ENCODE measurements at places on chromosomes 11 and 22. TPM values are rescaled to one million over a fixed set of nuclear protein-coding genes. Genes with fewer than 3 reads are reported as not detected.
A peak's percentile ranks its signal among the peaks of the same experiment; 100 is the strongest.

SCUBE1 gene
- not detected for total RNA-seq

- H3K36me3 ChIP-seq, result no peaks in the 10 kb centered on the region
- no peaks in the 10 kb centered on the region for H3K4me1 ChIP-seq
- no peak overlapping the region for H3K4me3 ChIP-seq
- H3K27me3 ChIP-seq, result no peaks in the 10 kb centered on the region
- DNase-seq, result no peak
- H3K27ac ChIP-seq, result no peak overlapping the region
Observed at GRCh38 chr11:83293457-83293774, 7.2 kb upstream of the CCDC90B start.

TSGA10IP gene
- total RNA-seq, result not detected

- H3K4me3 ChIP-seq, result no peak overlapping the region
- no peak for DNase-seq
- no peak overlapping the region for H3K27ac ChIP-seq
- no peaks in the 10 kb centered on the region for H3K27me3 ChIP-seq
- H3K4me1 ChIP-seq, result no peaks in the 10 kb centered on the region
- H3K36me3 ChIP-seq, result no peaks in the 10 kb centered on the region
Observed at GRCh38 chr22:32336121-32336603, 21.5 kb upstream of the RFPL3 start.

- peaks cover 11% of the 10 kb centered on the region for H3K4me1 ChIP-seq
- no peaks in the 10 kb centered on the region for H3K36me3 ChIP-seq
- peak within 1 kb of the TSS; percentile 72 for H3K4me3 ChIP-seq
- H3K27ac ChIP-seq, result no peak within 1 kb of the TSS
- H3K27me3 ChIP-seq, result no peaks in the 10 kb centered on the region
Observed at GRCh38 chr11:110296226-110297075, at the start of gene RDX. Gene RDX (minus strand): TSS chr11:110296614. CDS start chr11:110279692, 16,922 bp downstream.

GRCh38 chr11:130023204-130023603 is 20.6 kb upstream of the PRDM10 start:
- peak; percentile 51 for DNase-seq
- H3K27me3 ChIP-seq, result no peaks in the 10 kb centered on the region
- no peaks in the 10 kb centered on the region for H3K36me3 ChIP-seq
- no peak overlapping the region for H3K4me3 ChIP-seq
- peaks cover 9% of the 10 kb centered on the region for H3K4me1 ChIP-seq

DNA sequence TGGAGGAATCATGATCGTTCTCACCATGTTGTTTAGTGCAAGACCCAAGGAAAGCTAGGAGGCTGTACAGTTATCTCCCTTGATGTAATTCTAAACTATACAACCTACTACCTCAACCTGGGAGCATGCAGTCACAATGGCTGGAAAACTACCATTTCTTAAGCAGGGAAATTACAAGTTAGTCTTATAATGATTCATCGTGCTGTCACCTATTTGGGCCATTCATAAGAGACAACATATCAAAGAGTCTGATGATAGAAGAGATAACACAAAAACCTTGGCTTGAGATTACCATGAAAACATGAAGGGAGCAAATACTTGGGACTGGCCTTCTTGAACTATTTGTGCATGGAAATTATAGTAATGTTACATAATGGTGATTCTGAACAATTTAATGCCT is 30.5 kb upstream of the BLID start:
- no peak overlapping the region for H3K27ac ChIP-seq
- no peaks in the 10 kb centered on the region for H3K27me3 ChIP-seq
- H3K4me3 ChIP-seq, result no peak overlapping the region

DNA sequence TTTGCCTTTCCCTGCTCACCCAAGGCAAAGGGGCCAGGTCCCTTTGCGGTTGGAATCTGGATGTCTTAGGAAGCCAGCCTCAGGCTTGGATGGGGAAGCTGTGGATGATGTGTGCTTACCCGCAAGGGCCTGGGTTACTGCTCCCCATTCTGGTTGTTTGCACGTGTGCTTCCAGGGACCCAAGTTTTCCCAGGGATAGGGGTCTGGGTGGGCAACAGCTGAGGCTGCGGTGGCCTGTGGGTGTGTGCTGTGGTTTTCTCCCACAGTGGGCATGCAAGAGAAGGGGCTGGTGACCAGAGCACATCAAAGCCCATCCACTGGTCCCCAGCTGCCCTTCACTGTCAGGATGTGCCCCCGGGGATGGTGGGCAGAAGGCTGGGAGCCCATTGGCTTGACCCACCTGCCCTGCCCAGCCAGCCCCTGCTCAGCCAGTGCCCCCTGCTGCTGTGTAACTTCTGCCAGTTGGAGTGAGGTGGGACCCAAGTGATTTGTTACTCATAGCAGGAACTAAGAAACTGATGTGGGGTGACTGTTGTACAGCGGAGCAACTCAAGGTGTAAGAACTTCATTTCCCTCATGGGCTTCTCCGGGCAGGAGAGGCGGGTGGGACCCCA is 3.3 kb downstream of the CAPN5 start:
- no peaks in the 10 kb centered on the region for H3K36me3 ChIP-seq
- no peak overlapping the region for H3K4me3 ChIP-seq

DNA sequence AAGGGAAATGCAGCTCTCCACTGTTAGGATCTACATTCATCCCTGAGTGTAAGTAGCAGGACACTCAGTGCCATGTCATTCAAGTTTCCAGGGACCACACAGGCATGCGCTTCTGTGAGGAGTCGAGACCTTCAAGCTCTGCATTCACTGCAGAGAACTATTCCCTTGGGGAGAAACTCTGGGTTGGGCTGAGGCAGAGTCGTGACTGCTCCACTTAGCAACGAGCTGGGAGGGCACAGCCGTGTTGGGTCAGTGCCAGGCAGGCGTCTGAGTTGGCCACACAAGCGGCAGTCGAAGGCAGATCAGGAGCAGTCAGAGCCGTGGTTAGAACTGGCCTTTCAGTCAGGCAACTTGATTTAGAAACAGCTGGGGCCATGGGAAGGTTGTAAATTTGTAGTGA is 14.7 kb downstream of the MPEG1 start:
- H3K36me3 ChIP-seq, result no peaks in the 10 kb centered on the region
- no peak for DNase-seq
- no peaks in the 10 kb centered on the region for H3K4me1 ChIP-seq
- H3K27ac ChIP-seq, result no peak overlapping the region
- H3K4me3 ChIP-seq, result no peak overlapping the region

DNA sequence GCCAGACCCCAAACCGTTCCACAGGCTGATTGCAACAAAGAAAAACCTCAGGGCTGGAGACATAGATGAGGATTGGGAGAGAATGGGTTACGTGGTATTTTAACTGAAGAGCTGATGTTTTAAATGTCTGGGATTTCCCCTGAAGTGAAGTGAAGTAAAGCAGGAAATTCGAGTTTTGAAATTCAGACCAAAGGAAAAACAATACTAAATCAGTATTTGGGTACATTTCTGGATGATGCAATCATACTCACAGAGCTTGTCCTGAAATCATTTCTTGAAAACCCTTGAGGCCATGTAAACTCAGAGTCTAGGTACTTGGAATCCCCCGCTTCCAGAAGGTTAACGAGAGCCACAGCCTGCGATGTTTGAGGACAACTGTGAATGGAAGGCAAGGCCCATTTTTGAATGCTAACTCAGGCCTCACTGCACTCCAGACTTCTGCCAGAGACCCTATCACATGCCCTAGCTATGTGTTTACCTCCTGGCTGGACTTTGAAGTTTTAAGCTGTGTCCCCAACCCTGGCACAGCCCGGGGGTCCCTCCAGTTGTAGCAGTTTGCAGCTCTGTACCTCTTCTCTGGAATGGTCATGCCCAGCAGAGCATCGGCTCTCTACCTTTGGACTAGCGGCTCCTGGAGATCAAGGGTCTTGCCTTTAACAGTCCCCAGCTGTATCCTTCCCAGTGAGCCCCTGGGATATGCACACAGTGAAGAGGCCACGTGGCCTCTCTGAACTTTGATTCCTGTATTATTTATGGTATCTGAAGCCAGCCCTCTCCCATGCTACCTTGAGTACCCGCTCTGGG is 5.4 kb upstream of the FTH1 start:
- H3K4me1 ChIP-seq, result peaks cover 32% of the 10 kb centered on the region
- H3K4me3 ChIP-seq, result no peak overlapping the region
- H3K27ac ChIP-seq, result no peak overlapping the region
- H3K36me3 ChIP-seq, result no peaks in the 10 kb centered on the region

GRCh38 chr11:102824556-102824955 is 18.9 kb downstream of the MMP3 start:
- no peaks in the 10 kb centered on the region for H3K27me3 ChIP-seq
- H3K27ac ChIP-seq, result no peak overlapping the region
- no peaks in the 10 kb centered on the region for H3K4me1 ChIP-seq
- H3K4me3 ChIP-seq, result no peak overlapping the region

RCOR2 gene
- 2.4 TPM for total RNA-seq

CRYBA4 gene
- not detected for total RNA-seq

CDC42EP2 gene
- 0.43 TPM for total RNA-seq

DNA sequence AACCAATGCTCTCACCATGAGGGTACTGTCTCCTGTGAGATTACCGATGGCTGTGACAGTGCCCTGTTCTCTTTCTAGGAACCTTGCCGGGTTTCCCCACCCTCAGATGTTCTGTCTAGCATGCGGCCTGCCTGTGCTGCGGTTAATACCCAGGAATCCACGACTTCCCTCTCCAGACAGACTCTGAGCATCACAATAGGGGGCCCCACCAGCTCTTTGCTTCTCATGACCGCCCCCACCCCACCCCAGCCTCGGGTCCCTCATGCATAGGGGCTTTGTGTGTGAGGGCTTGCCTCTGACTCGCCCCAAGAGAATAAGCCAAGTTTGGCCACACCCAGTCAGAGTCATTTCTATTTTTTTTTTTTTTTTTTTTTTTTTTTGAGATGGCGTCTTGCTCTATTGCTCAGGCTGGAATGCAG is 10.3 kb downstream of the PARVG start:
- no peak overlapping the region for H3K4me3 ChIP-seq
- H3K36me3 ChIP-seq, result no peaks in the 10 kb centered on the region
- DNase-seq, result peak; percentile 59

- H3K36me3 ChIP-seq, result peaks cover 51% of the 10 kb centered on the region
- DNase-seq, result no peak
- H3K27ac ChIP-seq, result no peak overlapping the region
- no peaks in the 10 kb centered on the region for H3K27me3 ChIP-seq
- no peak overlapping the region for H3K4me3 ChIP-seq
Observed at GRCh38 chr11:93169143-93169542, 28.6 kb downstream of the SLC36A4 start.

GRCh38 chr22:50505776-50506610 is 1.5 kb downstream of the LMF2 start:
- H3K4me1 ChIP-seq, result peaks cover 20% of the 10 kb centered on the region
- H3K27ac ChIP-seq, result no peak overlapping the region
- H3K4me3 ChIP-seq, result peak overlapping the region; percentile 93
- no peaks in the 10 kb centered on the region for H3K27me3 ChIP-seq

GRCh38 chr22:44270556-44270880 is 42.2 kb downstream of the SHISAL1 start:
- no peak for DNase-seq
- H3K36me3 ChIP-seq, result no peaks in the 10 kb centered on the region
- H3K27me3 ChIP-seq, result no peaks in the 10 kb centered on the region
- no peak overlapping the region for H3K4me3 ChIP-seq

DNA sequence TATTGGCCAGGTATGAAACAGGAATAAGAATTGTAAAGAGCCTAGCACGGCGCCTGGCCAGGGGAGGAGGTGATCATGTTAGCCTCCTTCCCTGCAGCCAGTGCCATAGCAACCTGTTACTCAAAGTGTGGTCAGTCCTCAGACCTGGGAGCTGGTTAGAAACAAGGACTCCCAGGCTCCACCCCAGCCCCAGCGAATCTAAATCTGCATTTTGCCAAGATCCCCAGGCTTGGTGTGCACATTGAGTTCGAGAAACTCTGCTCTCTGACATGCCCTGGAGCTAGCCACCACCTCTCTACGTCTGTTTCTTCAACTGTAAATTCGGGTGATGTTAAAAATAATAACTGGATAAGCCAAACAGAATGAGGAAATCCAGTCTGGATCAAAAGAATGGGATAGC is 56.1 kb upstream of the ALX4 start:
- H3K4me3 ChIP-seq, result no peak overlapping the region
- no peaks in the 10 kb centered on the region for H3K27me3 ChIP-seq
- no peaks in the 10 kb centered on the region for H3K36me3 ChIP-seq
- no peak for DNase-seq

DNA sequence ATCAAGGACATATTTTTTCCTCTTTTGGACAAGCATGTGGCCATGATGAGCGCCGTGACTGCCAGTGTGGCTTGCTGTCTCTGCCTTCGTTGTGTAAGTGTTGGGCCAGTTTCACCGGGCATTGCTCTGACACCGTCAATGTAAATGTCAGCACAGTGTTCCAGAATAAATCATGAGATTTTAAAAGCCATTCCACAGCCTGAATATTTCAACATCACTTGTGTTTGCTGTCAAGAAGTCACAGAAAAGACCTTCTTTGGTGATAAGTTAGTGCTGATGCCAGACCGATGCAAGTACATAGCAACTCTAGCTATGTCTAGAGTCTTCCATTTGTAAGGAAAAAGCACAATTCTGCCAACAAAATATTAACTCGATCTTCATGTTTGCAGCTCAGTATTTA is 467.8 kb downstream of the TBC1D22A start:
- no peaks in the 10 kb centered on the region for H3K4me1 ChIP-seq
- H3K4me3 ChIP-seq, result no peak overlapping the region
- no peaks in the 10 kb centered on the region for H3K36me3 ChIP-seq
- no peak overlapping the region for H3K27ac ChIP-seq
- H3K27me3 ChIP-seq, result no peaks in the 10 kb centered on the region

- H3K27ac ChIP-seq, result no peak overlapping the region
- no peak overlapping the region for H3K4me3 ChIP-seq
Observed at GRCh38 chr11:27909386-27909785, 198.6 kb downstream of the KIF18A start.

DNA sequence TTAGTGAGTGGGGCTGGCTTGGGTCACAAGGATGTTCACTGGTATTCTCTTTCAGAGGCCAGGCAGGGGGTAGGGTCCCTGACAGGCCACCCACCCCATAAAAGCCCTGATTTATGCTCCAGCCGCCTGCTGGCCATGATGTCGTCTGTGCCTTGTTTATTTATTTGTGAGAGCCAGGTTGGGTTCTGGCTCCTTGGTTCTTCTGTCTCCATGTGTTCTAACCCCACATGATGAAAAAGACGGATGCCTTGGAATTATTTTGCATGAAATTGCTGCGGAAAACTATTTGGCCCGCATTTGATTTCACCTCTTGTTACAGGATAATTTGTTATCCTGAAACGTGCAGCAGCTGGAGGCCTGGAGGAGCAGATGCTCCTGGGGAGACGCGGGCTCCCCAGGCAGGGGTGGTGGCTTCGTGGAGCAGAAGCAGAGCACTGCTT is 46.3 kb upstream of the WNT11 start:
- no peak for DNase-seq
- H3K27me3 ChIP-seq, result no peaks in the 10 kb centered on the region
- H3K36me3 ChIP-seq, result no peaks in the 10 kb centered on the region

DNA sequence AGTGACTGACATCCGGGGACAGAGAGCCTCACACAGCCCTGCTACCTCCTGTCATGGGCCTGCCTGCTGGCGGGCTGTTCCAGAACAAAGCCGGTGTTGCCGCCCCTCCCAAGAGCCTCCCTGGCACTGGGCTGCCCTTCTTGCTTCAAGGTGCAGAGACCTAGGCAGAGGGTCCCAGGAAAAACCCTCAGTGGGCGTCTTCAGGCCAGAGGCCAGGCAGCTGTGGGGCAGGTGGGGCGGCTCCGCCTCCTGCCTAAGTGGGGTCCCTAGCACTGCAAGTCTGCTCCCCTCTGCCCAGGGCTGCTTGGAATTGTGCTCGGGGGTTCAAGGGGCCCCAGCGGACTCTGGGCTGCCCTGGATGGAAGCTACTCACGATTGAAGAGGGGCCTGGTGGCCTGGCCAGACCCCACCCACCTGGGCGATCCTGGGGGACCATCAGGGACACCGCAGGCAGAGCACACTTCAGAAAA is 20.4 kb upstream of the GNB1L start:
- no peak overlapping the region for H3K4me3 ChIP-seq
- H3K4me1 ChIP-seq, result no peaks in the 10 kb centered on the region
- no peak for DNase-seq
- no peak overlapping the region for H3K27ac ChIP-seq

KLHDC7B gene
- total RNA-seq, result 9.8 TPM
